Dermis blood vessel endothelial cell (primary cell): ENCODE measurements at places on chromosomes 6 and 20.

DNA sequence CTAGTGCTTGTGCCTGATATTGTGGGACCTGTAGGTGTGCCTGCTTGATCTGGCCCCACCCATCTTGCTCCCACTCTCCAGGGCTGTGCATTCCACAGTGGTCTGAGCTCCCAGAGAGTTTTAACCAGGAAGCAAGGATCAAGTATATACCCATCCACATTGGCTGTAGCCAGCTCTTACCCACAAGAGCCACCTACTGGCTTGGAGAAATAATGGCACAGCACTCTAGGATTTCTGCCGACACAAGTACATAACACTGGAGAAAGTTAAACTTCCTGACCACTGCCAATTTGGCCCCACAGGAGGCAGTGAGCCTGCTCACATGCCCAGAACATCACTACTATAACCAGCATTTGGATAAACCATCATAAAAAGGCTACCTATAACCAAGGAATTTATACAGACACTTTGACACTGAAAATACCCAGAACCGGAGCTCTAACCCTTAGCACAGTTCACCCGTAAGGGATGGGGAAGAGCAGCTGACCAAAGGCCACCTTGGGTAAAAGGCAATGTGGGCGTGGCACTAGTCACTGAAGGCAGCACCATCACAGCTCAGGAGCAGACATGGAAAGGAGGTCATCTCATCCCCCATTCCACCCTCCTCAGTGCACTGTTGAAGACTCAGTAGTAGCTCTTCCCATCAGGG lies 440.4 kb downstream of the BTBD3 start:
- no peak for DNase-seq

DNA sequence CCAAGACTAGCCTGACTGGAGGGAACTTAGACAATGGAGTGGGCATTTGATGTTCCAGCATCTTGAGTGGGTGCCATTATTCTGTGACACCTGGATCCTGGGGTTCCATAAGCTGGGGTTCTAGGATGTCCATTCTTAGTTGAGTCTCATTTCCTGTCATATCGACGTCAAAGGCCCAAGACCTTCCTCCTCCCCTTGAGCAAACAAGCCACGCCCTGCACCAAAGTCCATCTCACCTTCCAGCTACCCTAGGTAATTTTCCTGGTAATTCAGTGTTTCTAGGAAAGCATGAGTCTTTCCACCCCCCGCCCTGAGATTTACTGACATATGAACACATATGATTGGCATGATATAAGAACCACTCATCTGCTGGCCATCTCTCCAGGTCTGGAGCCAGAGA lies at the start of gene TRIM40:
Gene TRIM40, plus strand, starts transcription at position 384 of the 400 bp plus-strand sequence. CDS start 897 bp downstream, outside the sequence.
- DNase-seq = no peak

GRCh38 chr6:43290905-43291355 lies 7.1 kb upstream of the SLC22A7 start:
- DNase-seq = no peak

DNA sequence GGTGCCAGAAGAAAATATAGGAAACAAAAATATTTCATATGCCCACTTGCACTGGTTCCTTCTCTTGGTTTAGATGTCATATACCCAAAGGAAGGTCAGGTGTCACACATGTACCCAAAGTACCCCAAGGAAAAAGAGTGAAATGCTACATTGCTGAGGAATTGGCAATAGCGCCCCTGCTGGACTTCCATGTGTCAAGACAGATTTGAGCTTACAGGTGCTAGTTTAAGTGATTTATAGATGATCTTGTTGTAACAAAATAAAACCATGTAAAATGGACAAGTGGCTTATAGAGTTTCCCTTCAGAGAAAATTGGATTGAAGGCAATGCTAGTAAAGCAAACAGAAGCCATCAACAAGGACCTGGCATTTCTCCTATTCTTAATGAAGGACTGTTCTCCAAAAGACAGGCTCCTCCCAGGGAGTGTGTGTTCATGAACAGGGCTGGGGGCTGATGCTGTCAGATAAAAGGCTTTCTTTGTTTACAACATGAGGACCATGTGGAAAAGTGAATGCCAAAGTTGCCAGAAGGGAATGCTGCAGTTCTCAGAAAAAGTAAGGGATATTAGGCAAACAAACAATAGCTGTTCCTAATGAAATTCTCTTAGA lies 64.3 kb upstream of the PAK5 start:
- peak; percentile 25 for DNase-seq

DNA sequence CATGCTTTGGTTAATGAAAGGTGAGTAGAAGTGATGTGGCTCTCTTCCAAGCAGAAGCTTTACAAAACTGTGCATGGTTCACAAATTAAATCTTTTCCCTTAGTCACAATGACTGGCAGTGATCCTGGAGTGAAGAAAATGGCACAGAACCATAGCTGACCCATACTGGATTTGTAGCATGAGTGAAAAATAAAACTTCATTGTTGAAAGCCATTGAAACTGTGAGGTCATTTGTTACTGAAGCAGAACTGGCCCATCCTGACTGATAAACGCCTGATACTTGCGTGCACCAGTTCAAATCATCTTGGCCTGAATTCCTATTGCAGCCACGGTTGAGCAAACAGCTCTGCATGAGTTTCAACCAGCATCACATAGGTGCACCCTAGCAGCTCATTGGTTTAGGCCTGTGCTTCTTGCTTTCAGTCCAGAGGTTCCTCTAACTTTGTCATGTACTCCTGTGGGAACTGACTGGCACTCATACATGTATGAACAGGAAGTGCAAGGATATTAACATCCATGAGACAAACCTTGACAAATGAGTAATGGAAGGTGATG lies 40.5 kb downstream of the SAMD5 start:
- no peak for DNase-seq

- DNase-seq = no peak
Observed at GRCh38 chr6:28354688-28355554, 5.2 kb downstream of the ZKSCAN3 start.

GRCh38 chr20:38190936-38191371 lies 25.9 kb upstream of the TGM2 start:
- DNase-seq = no peak

- DNase-seq = no peak
Observed at GRCh38 chr6:154606860-154607259, 96.4 kb upstream of the CNKSR3 start.

- no peak for DNase-seq
Observed at GRCh38 chr6:148295261-148295887, 47.3 kb upstream of the SASH1 start.

DNA sequence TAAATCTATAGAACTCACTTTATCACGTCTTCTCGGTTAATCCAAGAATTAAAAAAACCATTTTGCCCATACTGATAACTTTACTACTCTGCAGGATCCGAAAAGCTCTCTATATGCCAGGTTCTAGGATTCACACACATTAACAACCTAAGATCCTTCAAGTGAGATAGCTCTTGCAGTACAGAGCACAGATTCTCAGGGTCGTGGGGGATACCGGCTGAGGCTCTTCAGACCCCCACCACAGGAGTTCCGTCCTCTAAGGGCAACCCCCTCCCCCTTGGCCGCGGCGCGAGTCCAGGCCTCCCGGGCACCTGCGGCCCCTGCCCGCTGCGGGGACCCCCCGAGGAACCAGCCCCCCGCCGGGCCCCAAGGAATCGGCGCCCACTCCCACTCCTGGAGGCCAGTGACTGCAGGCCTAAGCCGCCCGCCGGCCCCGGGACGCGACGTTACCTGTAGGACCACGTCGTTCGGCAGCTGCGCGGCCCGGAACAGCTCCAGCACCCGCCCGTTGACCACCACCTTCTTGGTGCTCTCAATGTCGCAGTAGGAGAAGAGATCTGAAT lies 892 bp downstream of the REPS1 start:
- peak; percentile 23 for DNase-seq

DNA sequence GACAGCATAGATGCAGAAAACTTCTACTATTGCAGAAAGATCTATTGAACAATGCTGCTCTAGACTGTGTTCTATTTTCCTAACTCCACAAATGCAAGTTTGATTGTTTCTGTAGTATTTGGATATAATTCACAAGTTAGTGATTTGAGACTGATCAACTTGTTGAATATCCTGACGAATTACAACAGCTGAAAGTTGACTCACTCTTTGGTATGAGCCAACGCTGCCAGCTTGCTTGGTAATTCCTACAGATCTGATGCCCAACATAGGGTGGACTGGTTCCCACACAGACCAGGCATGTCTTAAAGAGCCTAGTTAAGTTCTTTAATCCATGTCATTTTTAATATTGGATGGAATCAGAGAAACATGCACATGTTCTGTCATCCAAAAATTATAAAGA lies 231.0 kb upstream of the RAB32 start:
- DNase-seq = no peak

DNA sequence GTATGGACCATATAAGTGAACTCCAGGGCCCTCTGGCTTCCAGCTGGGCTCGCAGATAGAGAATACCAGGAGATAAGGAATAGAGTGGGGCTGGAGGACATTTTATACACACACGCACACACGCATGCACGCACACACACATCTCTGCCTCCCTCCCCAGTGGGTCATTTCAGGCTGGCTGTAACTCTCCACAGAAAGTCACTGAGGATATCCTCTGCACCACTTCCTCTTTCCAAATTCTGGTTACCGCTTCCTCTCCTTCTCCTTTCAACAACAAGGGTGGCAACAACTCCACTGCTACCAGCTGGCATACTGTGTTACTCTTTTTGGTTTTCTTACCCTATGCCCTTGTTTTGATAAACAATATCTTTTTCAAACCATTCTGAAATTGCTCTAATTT lies 280.2 kb downstream of the COL12A1 start:
- no peak for DNase-seq

DNA sequence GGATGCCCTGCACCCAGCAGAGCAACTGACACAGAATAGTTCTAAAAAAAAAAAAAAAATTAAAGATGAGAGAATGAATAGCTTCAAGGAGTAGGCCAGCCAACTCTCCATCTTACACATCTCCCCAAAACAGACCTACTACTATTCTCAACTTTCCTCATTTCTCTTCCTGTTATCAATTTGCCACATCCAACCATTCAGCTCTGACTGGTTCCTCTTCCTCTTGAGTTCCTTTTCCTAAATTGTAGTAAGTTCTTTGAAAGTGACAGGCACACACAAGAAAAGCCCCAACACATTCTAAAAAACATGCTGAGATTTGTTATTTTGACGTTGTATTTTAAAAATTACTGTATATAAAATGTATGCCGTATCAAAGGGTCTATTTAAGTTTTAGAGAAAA lies 117.2 kb downstream of the PDSS2 start:
- no peak for DNase-seq

DNA sequence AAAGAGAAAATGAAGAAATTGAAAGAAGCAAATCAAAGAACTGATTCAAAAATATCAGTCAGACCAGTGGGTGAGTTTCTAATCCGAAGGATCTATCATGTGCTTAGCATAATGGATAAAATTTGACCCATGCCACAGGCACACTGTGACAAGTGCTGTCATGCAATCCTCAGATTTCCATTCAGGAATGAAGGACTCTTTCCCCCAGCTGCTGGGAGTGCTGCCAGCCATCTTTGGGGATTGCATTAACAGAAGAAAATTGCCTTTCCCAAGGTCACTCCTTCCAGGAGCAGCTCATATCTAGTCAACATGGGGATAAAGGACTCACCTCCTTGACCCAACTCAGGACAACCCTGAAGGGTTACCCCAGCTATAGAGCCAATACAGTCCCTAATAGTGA lies 316.7 kb upstream of the TBX18 start:
- DNase-seq = no peak

DNA sequence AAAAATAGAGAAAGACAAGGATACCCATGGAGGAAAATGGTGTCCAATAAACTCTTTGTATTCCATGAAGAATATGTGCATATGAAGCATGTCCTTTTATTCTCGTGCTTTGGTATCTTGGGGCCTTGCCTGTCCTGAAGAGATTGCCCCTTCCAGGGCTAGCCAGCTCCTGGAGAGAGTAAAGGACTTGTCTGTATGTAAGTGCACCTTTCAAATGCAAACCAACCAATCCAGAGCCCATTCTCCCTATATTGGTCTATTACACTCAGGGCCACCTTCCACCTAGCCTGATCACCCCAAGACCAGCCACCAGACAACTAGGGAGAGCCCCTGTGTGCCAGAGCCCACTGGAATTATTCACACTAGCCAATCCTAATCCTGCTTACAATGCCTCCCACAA lies 221.6 kb downstream of the CD83 start:
- no peak for DNase-seq

GRCh38 chr6:26008470-26008869 lies 45.9 kb downstream of the TRIM38 start:
- no peak for DNase-seq

- DNase-seq = peak; percentile 75
Observed at GRCh38 chr20:11305406-11305805, 612.3 kb upstream of the BTBD3 start.

GRCh38 chr6:84696166-84696565 lies 68.2 kb downstream of the TBX18 start:
- no peak for DNase-seq

GRCh38 chr6:125766641-125767040 lies 17.2 kb downstream of the HEY2 start:
- DNase-seq = no peak

- DNase-seq = peak; percentile 40
Observed at GRCh38 chr20:642398-643174, 10.4 kb downstream of the SRXN1 start.

DNA sequence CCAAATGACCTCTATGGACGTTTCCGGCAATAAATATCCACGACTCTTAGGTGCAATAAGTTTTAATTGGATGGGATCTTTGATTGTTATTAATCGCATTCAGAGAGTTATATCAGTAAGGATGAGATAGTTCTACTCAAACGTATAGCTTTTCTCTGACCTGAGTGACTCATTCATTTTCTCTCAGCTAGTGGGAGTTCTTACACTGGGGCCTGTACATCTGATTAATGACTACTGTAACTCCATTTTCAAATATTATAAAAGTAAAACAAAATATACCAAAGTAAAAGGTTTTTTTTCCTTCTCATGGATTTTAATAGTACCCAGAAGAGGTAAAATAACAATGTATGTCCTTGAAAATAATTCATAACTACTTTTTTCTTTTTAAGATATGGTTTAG lies 41.1 kb upstream of the SAMD5 start:
- no peak for DNase-seq

GRCh38 chr6:20892365-20892764 lies 358.1 kb downstream of the CDKAL1 start:
- no peak for DNase-seq

DNA sequence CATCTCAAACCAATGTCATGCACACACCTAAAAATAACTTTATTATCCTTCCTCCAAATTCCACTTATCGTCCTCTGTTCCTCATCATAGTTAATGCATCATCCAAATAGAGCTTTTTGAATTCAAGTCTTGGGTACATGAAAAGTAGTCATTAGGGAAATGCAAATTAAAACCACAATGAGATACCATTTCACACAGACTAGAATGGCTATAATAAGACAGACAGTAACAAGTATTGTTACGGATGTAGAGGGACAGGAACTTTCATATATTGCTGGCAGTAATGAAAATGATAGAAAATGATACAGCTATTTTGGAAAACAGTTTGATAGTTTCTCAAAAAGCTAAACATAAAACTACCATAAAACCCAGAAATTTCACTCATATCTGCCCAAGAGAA lies 59.1 kb downstream of the FHL5 start:
- DNase-seq = no peak
